ENCODE measurements at places on chromosomes 3 and 15.

DNA sequence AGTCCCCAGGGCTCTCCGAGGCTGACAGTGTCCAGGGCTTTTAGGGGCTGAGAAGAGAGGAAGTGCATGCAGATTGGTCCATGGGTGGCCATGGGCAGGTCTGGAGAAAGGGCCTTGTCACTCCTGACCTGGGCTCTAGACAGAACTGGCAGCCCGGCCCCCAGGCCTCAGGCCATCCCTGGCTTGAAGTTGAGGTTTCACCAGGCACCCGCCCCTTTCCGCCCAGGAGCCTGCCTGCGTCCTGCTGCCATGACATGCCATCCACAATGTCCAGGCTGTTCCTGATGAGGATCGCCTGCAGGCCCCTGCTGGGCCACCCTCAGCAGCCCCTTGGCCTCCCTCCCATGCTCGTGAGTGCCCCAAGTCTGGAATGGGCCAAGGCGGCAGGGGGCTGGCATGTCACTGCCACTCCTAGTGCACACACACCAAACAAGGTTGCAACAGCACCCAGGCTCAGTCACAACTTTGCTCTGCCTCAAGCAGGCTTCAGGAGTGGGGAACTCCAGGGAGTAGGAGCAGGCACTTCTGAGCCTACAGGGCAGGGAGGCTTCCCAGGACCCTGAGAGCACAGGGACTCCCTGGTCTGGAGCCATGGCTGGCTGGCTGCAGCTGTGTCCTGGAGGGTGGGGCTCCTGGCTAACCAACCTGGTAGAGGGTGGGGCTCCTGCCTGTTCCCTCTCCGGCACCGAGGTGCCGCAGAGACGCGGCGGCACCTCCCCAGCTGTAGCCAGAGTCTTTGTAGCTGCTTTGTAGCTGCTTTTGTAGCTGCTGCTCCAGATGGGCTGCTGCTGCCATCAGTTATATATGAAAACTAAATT, 1457.1 kb upstream of the GBE1 start:
- H3K27me3 ChIP-seq, result peaks cover 2% of the 10 kb centered on the region
- no peak for DNase-seq
- no peak overlapping the region for H3K4me3 ChIP-seq
- H3K36me3 ChIP-seq, result no peaks in the 10 kb centered on the region
- no peak overlapping the region for H3K27ac ChIP-seq

DNA sequence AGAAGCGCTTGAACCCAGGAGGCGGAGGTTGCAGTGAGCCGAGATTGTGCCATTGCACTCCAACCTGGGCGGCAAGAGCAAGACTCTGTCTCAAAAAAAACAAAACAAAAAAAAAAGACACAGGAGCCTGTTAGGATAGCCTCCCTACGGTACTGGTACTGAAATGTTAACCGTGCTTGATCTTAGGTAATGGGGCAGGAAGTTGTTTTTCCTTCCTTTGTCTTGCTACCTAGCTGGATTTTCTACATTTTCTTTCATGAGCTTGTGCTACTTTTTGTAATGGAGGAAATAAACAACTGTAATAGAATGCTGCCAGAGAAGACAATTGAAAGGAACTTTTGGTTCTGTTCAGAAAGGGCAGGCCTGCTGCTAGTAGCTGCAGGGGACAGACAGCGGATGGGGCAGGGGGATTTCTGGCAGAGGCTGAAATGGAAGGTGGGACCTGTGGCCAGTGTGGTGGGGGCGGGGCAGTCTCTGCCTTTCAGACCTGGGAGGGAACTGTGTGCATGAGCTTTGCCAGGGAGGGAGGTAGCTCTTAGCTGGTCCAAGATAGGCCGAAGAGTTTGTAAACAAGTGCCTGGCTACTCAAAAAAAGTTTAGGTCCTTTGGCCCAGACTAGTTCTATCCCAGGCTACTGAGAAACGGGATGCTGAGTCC, 49.0 kb upstream of the SEMA4B start:
- H3K4me1 ChIP-seq, result peaks cover 19% of the 10 kb centered on the region
- no peak for DNase-seq
- H3K27me3 ChIP-seq, result no peaks in the 10 kb centered on the region
- peak overlapping the region; percentile 37 for H3K27ac ChIP-seq
- no peak overlapping the region for H3K4me3 ChIP-seq

GRCh38 chr3:185764980-185765370, 59.9 kb downstream of the IGF2BP2 start:
- no peaks in the 10 kb centered on the region for H3K36me3 ChIP-seq
- H3K4me3 ChIP-seq, result no peak overlapping the region
- DNase-seq, result no peak
- H3K27me3 ChIP-seq, result no peaks in the 10 kb centered on the region

DNA sequence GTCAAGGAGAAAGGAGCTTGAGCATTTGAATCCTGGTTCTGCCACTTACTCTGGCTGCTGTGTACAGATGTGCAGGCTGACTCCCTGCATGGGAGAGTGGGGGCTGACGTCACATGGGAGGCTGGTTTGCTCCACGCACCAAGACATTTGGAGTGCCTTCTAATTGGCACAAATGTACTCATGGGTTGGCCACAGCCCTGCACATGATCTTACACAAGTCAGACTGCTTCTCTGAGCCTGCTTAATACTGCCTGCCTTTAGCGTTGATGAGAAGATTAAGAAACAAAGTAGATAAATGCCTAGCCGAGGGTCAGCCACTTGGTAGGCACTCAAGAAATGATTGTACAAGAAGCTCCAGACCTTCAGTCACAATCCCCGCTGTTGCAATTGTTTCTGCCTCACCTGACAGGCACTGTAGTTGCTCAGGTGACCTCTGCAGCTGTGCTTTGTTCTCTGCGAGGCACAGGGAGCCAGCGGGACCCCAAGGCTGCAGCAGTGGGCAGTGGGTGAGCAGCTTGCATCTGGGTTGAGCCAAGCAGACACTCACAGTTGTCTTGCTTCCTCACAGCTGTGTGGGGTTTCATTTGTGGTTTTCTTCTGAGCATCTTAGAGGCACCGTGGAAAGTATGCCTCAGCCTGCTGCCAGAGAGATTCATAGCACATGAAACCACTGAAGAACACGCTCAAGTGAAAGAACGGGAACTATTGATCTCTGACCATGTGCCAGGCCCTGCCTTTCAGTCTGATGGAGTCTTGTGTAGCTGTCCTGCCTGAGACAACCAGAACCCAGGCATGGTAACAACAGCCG, 33.1 kb downstream of the GRK7 start:
- peak overlapping the region; percentile 22 for H3K4me3 ChIP-seq
- peaks cover 38% of the 10 kb centered on the region for H3K4me1 ChIP-seq
- no peak for DNase-seq
- no peaks in the 10 kb centered on the region for H3K27me3 ChIP-seq

GRCh38 chr3:167559924-167560323, 86.1 kb upstream of the SERPINI2 start:
- no peak for DNase-seq
- no peaks in the 10 kb centered on the region for H3K36me3 ChIP-seq
- no peak overlapping the region for H3K27ac ChIP-seq
- no peak overlapping the region for H3K4me3 ChIP-seq
- H3K4me1 ChIP-seq, result no peaks in the 10 kb centered on the region

DNA sequence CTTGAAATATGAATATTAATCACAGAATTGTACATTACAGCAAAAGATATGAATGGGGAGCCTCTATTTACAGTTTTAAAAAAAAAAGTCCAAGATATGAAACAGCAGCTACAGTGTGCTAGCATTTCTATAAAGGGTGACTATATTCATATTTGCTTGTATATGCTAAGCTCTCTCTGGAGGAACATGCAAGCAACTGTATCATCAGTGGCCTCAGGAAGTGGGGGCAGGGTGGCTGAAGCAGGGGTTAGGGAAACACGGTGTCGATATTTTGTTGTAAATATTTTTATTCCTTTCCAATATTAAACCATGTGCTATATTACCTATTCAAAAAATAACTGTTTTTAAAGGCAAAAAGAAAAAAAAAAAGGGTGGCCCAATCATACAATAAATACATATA, 2.3 kb downstream of the UACA start:
- H3K4me1 ChIP-seq, result peaks cover 39% of the 10 kb centered on the region
- H3K4me3 ChIP-seq, result peak overlapping the region; percentile 40
- no peaks in the 10 kb centered on the region for H3K27me3 ChIP-seq
- DNase-seq, result no peak
- H3K36me3 ChIP-seq, result no peaks in the 10 kb centered on the region
- H3K27ac ChIP-seq, result no peak overlapping the region

DNA sequence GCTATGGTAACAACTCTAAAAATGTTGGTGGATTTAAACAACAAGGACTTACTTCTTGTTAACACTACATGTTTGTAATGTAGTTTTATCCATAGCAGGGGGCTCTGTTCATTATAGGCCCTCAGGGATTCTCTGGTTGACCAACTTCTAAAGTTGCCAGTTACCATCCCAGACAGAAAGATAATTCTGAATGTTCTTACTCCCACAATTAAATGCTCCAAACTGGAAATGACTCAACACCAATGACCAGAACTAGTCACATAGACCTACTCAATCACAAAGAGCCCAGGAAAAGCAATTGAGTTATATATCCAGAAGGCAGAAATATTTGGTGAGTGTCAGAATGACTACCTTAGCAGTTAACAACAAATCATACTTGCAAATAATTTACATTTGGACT, 199.3 kb upstream of the UMPS start:
- no peaks in the 10 kb centered on the region for H3K27me3 ChIP-seq
- H3K4me3 ChIP-seq, result no peak overlapping the region
- DNase-seq, result no peak

DNA sequence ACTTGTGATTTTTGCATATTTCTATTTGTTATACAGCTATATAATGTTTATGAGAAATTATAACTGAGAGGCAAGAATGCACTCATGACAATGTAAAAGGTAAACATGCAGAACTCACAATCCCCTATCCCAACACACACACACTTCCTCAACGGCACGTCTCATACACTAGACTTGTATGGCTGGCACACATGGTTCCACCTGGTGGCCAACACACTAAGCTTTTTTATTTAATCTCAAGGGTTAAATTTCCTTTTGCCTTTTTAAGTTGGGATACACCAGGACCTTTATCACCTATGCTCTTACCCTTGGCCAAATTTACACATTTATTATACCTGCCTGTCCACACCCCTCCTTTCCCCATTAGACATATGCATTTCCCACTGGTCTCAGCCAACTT, 88.6 kb upstream of the PSMD6 start:
- H3K4me3 ChIP-seq, result no peak overlapping the region
- peaks cover 39% of the 10 kb centered on the region for H3K36me3 ChIP-seq
- H3K27ac ChIP-seq, result no peak overlapping the region
- no peaks in the 10 kb centered on the region for H3K27me3 ChIP-seq
- H3K4me1 ChIP-seq, result peaks cover 27% of the 10 kb centered on the region
- no peak for DNase-seq

DNA sequence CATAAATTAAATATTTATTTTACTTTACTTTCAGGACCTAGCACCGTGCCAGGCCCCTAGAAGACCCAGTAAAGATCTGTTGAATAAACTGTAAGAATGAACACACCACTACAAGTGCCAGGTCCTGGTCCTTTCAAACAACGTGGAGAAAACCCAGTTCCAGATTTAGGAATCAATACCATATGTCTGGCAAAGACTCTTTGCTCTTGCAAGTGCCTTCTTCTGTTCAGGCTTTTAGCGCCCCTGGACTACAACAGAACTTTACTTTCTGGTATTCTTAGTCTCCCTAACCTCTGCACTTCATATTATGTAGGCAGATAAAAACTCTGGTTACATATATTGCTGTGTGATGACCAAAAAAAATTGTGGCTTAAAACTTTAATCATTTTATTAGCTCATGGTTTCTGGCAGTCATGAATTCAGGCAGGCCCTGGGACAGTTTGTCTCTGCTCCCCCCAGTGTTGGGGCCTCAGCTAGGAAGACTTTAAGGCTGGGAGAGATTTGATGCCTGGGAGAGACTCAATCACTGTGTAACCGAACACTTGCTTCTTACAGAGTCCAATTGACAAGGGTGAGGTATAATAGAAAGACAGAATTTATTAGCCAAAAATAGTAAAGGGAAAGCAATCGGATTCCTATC, 2.9 kb upstream of the PSMA4 start:
- no peaks in the 10 kb centered on the region for H3K27me3 ChIP-seq
- no peak overlapping the region for H3K4me3 ChIP-seq
- peaks cover 13% of the 10 kb centered on the region for H3K4me1 ChIP-seq

DNA sequence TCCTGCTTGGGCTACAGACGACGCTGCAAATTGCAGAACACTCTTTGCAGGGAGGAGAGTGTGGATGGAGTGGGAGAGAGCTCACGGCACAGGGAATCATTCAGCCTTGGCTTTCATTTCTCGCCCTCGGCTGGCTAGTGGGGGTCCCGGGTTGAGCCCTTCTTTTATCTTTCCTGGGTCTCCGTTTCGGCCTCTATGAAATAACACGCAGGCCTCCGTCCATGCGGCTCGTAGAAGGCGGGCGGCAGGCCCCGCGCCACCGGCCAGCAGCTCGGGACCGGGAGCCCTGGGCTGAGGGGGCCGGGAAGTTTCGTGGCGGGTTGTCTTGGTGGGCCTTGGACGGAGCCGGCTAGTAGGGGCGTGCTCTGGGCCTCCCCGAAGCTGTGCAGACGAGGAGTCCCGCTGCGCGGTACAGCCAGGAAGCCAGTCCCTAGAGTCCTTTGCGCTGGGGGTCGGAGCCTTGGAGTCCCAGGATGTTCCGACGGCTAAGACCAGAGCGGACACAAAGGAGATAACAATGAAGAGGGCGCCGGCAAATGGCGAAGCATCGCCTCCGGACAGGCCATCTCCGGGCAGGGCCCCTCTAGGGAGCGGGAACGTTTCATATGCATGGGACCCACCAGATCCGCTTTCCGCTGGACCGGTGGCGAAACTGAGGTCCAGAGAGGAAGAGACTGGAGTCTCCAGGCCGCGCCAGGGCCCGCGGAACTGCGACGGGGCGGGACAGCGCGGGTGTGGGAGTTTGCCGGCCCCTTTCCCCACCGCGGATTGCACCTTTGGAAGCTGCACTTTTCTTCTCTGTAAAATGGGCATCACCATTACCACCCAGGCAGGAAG, 4.3 kb downstream of the RNU6-1 start:
- H3K4me1 ChIP-seq, result peaks cover 38% of the 10 kb centered on the region
- H3K36me3 ChIP-seq, result no peaks in the 10 kb centered on the region
- no peak overlapping the region for H3K27ac ChIP-seq
- peak overlapping the region; percentile 57 for H3K4me3 ChIP-seq
- peaks cover 71% of the 10 kb centered on the region for H3K27me3 ChIP-seq
